ENCODE measurements at places on chromosomes 3 and 15. TPM values are rescaled to one million over a fixed set of nuclear protein-coding genes. Genes with fewer than 3 reads are reported as not detected.

GRCh38 chr3:60917141-60917540 lies 334.1 kb downstream of the FHIT start:
- DNase-seq, result no peak

DNA sequence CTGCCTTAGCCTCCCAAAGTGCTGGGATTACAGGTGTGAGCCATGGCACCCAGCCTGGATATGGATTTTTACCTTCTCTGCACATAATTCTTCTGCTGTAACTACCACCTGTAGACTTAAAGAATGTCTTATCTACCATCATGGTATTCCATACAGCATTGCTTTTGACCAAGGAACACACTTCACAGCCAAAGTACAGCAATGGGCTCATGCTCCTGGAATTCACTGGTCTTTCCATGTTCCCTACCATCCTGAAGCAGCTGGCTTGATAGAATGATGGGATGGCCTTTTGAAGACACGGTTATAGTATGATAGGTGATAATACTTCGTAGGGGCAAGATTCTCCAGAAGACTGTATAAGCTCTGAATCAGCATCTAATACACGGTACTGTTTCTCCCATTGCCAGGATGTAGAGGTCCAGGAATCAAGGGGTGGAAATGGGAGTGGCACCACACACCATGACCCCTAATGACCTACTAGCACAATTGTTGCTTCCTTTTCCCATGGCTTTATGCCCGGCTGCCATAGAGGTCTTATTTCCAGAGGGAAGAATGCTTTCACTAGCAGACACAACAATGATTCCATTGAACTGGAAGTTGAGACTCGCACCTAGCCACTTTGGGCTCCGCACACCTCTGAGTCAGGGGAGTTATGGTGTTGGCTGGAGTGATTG lies 60.9 kb upstream of the CDV3 start:
- DNase-seq, result no peak

GRCh38 chr15:45333550-45333949 lies 44.8 kb downstream of the GATM start:
- DNase-seq, result peak; percentile 57

DNA sequence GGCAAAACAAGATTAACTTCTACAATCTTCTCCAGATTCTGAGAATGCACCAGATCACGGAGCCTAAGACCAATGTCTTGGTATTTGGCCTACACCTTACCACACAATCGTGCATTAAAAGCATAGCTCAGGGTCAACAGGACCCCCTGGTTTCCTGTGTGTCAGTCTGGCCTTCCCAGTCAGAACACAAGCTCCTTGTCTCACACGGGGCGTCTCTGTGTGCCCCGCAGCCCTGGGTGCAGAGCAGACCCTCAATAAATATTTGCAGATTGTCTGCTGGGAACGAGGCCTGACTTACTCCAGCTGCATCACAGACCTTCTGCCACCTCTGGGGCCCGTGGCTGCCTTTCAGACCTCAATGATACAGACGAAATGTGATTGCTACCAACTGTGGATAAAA lies 82.5 kb upstream of the CTNNB1 start:
- DNase-seq, result no peak

DNA sequence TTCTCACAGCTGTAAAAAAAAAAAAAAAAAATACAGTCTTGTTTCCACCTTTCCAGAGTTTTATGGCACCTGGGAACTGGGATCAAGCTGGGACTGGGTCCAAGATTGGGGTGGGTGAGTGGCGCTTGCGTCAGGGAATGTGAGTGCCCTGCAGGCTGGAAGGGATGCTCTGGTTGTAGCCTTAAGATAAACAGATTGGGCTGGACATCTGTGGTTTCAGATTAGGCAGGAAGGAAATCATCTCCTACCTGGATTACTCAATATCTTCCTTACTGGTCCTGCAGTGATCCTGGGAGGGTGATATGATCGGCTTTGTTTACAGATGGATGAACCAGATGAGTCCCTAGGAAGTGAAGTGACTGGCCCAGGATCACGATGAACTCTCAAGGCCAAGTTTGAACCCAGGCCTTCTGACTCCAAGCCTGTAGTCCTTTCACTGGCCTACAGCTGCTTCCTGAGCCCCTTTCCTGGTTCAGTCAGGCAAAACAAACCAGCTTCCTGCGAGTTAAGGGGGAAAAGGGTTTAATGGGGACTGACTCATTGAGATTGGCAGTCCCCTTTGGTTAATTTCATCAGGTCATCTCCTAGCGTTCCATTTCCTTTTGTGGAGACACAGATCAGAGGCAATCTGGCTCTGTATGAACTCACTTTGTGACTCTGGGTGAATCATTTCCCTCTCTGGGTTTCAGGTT lies 179.8 kb downstream of the THSD4 start:
- peak; percentile 95 for DNase-seq

GRCh38 chr3:45209526-45209925 lies 16.6 kb downstream of the TMEM158 start:
- peak; percentile 45 for DNase-seq

- peak; percentile 94 for DNase-seq
Measured at GRCh38 chr3:4772171-4772804, 206.9 kb upstream of the BHLHE40 start.

The LRRIQ4 gene
- total RNA-seq, result not detected

DNA sequence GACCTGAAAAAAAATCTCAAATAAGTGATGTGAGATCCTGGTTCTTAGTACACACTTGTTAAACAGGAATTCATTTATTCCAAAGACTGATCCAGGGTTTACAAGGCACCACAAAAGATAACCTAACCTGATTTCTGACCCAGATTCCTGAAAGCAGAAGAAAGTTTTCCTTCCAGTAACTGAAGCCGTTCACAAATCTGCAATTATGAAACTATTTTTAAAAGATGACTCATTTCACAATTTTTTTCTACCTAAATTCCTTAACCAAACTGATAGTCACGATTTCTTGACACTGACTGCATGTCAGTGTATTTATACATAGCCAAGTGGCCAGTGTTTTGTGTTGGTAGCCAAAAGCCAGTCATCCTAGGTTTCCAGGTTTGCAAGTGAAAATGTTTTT lies 17.1 kb downstream of the SLC9A9 start:
- peak; percentile 33 for DNase-seq

DNA sequence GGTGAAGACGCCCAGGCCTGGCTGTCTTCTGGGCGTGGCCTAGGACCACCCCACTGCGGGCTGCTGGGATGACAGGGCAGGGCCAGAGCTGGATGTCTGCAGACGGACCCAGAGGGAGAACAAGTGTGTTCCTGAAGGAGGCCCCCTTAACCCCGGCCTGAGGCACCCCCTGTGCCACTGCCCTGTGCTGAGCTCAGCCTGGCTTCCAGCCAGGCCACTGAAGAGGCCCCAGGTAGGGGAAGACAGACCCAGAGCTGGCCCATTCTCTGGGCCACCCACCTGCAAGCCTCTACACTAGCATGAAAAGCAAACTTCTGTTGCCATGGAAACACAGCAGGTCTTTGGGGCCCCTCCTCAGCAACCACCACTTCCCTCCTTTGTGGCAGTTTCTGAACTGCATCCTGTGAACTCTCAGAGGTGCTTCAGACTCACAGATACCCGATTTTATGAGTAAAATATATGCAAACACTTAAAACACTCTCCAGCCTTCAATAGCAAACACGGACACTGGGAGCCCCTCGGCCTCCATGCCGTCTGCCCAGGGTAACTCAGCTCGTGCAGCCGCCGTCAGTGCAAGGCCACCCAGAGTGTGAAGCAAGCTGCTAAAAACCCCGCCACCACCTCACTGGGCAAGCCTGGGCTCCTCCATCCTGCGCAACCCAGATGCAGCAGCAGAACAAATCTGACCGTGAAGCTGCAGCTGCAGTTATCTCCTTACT lies 42.5 kb downstream of the CMTM6 start:
- no peak for DNase-seq

- no peak for DNase-seq
Measured at GRCh38 chr15:42065033-42065432, 29.3 kb downstream of the PLA2G4D start.

- no peak for DNase-seq
Measured at GRCh38 chr3:49593041-49593440, 38.8 kb downstream of the BSN start.

DNA sequence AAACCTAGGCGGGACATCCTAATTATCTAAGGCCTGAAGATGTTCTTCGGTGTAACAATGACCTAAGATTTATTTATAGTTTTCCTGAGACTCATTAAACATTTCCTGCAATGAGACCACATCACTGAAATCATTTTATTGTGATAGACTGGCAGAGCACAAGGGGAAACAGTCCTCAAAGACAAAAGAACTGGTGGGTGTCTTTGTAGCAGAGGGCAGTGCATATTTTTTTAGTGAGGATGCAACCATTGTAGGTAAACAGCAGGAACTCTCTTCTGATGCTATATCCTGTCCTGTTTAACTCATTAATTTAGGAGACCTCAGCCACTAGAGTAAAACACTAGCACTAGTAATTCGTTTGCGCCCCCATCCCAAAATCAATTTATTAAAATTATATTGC lies 100.0 kb downstream of the MAGI1 start:
- no peak for DNase-seq

DNA sequence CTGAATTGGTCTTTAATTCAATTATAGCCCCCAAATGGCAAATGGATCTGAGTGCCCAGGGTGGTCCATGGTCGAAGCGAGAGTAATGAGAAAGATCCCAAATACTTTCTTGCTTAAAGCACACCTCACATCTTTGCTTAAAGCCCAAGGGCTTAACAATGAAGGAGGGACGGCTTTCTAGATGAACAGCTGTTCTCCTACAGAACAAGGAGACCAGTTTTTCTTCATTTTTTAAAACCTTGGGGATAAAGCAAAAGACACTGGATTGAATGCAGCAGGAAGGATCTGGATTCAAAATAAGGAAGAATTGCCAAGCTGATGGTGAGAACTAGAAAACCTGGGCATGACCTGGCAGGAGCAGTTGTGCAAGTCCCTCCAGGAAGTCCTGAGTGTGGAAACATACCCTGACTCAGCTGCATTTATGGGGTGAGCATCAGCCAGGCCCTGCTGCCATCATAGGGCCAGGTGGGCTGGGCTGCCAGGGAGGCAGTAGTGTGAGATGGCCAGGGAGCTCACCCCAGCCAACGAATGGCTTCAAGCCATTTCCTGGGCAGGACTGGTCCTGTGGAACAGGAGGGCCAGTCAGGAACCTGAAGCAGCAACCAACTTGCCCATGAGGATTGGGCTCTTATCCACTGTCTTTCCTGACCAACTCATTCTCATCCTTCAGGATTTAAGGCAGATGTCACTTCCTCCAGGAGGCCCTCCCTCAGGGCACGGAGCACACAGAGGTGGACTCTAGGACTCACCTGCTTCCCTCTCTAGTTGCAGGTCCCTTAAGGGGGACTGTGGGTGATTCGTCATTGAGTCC lies 18.4 kb upstream of the RHCG start:
- peak; percentile 16 for DNase-seq

GRCh38 chr15:66706840-66707239 lies 4.8 kb downstream of the SMAD6 start:
- no peak for DNase-seq

The PIERCE2 gene
- 1.3 TPM for total RNA-seq

DNA sequence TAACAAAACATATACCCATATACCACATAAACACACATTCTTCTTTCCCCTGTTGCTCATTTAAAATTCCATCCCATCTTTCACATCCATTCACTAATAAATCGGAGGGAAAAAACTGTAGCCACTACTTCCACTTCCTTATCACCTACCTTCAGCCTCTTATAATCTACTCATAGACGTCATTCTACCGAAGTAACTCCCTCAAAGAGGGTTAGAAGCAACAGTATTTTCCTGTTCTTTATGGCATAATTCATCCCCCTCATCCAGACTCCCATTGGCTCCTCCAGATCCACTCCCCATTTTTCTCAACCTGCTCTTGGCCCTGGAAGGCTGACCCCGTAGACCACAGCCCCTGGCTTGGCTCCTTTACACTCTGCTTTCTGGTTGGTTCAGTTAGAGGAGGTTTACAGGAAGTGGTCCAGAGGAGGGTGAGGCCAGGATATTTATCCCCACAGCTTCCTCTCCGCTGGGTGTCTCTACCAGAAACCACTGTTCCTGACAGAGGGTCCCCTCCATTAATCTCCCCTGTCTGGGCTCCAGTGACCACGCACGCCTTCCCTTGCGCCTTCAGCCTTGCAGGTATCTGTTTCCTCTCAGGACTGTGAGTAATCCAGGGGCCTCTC lies 46.3 kb downstream of the FMN1 start:
- DNase-seq, result no peak

GRCh38 chr15:69668039-69668705 lies 215.6 kb downstream of the RPLP1 start:
- DNase-seq, result no peak

The PLA2G4E gene
- not detected for total RNA-seq

DNA sequence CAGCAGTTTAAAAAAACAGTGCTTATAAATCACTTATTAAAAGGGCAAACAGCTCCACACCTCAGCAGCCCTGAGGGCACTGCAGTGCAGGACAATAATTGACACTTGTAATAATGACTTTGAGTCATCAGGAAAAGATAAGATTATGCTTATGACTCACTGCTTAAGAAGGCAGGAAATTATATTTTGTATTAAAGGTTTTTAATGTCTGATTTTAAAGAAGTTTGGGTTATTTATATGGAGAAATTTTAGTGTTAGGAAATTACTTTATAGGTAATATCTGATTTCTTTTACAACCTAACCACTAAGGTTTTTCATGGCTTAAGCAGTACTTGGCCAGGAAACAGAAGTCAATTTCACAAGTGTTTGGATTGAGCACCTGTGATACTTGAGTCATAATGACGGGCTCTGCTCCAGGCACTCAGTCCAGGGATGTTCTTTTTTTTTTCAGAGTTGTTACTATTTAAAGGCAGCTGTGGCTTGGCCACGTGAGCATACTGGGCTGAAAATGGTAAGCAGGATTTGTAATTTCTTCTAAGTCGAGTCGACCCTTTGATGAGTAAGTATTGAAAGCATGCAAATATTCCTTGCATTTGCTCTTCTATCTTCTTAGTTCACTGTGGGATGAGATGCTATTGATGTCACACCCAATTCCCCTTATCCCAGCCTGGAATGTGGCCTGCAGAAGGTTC lies 21.6 kb upstream of the SLC6A20 start:
- DNase-seq, result peak; percentile 97

- DNase-seq, result no peak
Measured at GRCh38 chr15:100810831-100811230, 68.8 kb upstream of the ALDH1A3 start.
